ENCODE measurements at places on chromosomes 7 and 10. TPM values are rescaled to one million over a fixed set of nuclear protein-coding genes. Genes with fewer than 3 reads are reported as not detected.

- no peak overlapping the region for H3K4me3 ChIP-seq
- H3K27me3 ChIP-seq = no peaks in the 10 kb centered on the region
- peaks cover 10% of the 10 kb centered on the region for H3K4me1 ChIP-seq
- peaks cover 62% of the 10 kb centered on the region for H3K36me3 ChIP-seq
- DNase-seq = no peak
- no peak overlapping the region for H3K27ac ChIP-seq
These were observed 2.4 kb downstream of the PMPCB start for GRCh38 chr7:103299660-103300059.

DNA sequence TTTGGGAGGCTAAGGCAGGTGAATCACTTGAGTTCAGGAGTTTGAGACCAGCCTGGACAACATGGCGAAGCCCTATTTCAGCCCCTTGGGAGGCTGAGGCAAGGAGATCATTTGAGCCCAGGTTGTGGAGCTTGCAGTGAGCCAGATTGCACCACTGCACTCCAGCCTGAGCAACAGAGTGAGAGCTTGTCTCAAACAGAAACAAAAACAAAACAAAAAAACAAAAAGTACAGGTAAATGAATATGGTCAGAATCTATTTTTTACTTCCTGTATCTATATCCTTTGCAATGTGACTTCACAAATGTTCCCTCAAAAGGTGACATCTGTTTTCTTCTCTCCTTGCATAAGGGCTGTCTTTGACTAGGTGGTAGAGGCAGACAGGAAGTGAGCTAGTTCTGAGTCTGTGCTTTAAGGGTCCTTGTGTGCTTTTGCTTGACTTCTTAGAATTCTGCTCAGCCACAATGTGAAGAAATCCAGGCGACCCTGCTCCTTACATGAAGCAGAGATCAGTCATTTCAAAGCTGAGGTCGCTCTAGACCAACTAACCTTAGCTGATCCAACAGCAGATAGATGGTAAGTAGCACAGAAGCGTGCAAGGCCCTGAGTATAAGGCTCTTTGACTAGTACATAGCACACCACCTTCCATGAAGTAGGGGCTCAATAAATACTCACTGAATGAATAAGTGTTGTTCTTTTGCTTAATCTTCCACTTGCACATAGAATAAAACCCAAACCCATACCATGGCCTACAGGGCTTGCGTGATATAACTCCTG lies 423.2 kb upstream of the PCDH15 start:
- H3K4me3 ChIP-seq = no peak overlapping the region
- no peaks in the 10 kb centered on the region for H3K36me3 ChIP-seq
- DNase-seq = no peak
- H3K27ac ChIP-seq = no peak overlapping the region
- no peaks in the 10 kb centered on the region for H3K4me1 ChIP-seq
- H3K27me3 ChIP-seq = no peaks in the 10 kb centered on the region

GRCh38 chr10:128963211-128964099 lies 503.6 kb upstream of the MGMT start:
- no peak overlapping the region for H3K4me3 ChIP-seq
- DNase-seq = no peak
- no peak overlapping the region for H3K27ac ChIP-seq
- H3K27me3 ChIP-seq = no peaks in the 10 kb centered on the region
- no peaks in the 10 kb centered on the region for H3K4me1 ChIP-seq

GRCh38 chr7:129550693-129551360 lies 48.5 kb downstream of the SMKR1 start:
- no peak overlapping the region for H3K27ac ChIP-seq
- H3K27me3 ChIP-seq = no peaks in the 10 kb centered on the region
- no peak for DNase-seq
- H3K4me3 ChIP-seq = no peak overlapping the region
- H3K36me3 ChIP-seq = no peaks in the 10 kb centered on the region

- no peaks in the 10 kb centered on the region for H3K4me1 ChIP-seq
- no peak overlapping the region for H3K4me3 ChIP-seq
- H3K27ac ChIP-seq = no peak overlapping the region
- no peak for DNase-seq
- H3K27me3 ChIP-seq = no peaks in the 10 kb centered on the region
These were observed 84.9 kb upstream of the LRRN3 start for GRCh38 chr7:111006040-111006439.

DNA sequence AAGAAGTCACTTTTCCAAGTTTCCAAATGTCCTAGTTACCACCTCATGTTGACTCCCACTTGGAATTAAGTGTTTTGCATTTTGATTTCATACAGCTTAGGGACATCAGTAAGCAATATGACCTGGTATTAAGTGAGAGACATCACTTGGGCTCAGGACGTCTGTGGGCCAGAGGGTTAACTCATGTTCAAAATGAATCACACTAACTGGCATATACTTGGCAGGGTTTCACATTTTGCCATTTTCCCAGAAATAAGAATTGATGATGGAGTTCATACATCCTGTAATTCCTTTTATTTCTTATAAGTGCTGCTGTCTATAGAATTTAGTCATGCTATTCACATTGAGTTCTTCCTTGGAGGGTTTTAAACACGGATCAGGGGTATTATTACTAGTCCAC lies 516.5 kb downstream of the PHTF2 start:
- no peaks in the 10 kb centered on the region for H3K4me1 ChIP-seq
- DNase-seq = no peak
- no peaks in the 10 kb centered on the region for H3K27me3 ChIP-seq
- no peak overlapping the region for H3K4me3 ChIP-seq
- no peak overlapping the region for H3K27ac ChIP-seq
- no peaks in the 10 kb centered on the region for H3K36me3 ChIP-seq

- no peak for DNase-seq
- peak overlapping the region; percentile 47 for H3K4me3 ChIP-seq
- no peaks in the 10 kb centered on the region for H3K36me3 ChIP-seq
- H3K4me1 ChIP-seq = no peaks in the 10 kb centered on the region
- no peak overlapping the region for H3K27ac ChIP-seq
These were observed 441 bp upstream of the VENTX start for GRCh38 chr10:133237241-133237587.

GRCh38 chr7:135833642-135834041 lies 85.0 kb upstream of the FAM180A start:
- H3K4me1 ChIP-seq = no peaks in the 10 kb centered on the region
- no peaks in the 10 kb centered on the region for H3K27me3 ChIP-seq
- DNase-seq = no peak
- no peak overlapping the region for H3K4me3 ChIP-seq
- no peaks in the 10 kb centered on the region for H3K36me3 ChIP-seq
- H3K27ac ChIP-seq = no peak overlapping the region

GRCh38 chr7:124101173-124101768 lies 68.4 kb upstream of the TMEM229A start:
- no peak for DNase-seq
- H3K36me3 ChIP-seq = no peaks in the 10 kb centered on the region
- H3K4me3 ChIP-seq = no peak overlapping the region

GRCh38 chr10:42997151-42997848 lies 79.6 kb upstream of the RET start:
- H3K4me1 ChIP-seq = no peaks in the 10 kb centered on the region
- DNase-seq = peak; percentile 23
- no peak overlapping the region for H3K4me3 ChIP-seq
- H3K27ac ChIP-seq = no peak overlapping the region

DNA sequence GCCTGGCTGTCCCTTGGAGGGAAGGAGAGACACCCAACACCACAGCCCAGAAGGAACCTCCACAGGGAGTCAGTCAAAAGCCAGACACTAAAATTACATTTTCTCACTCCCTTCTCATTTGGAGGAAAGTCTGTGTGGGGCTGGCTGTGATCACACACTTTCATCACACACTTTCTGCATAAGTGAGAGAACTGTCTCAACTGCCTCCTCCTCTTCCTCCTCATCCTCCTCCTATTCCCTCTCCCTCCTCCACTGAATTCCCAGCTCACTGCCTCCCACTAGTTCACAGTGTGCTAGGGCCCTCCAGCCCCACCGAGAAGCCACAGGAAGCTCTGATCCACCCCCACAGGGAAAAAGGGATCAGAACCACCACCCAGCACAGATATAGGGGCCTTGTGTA lies 91.6 kb downstream of the KCNMA1 start:
- H3K27ac ChIP-seq = no peak overlapping the region
- no peaks in the 10 kb centered on the region for H3K27me3 ChIP-seq
- no peak overlapping the region for H3K4me3 ChIP-seq
- peaks cover 13% of the 10 kb centered on the region for H3K4me1 ChIP-seq
- no peak for DNase-seq
- no peaks in the 10 kb centered on the region for H3K36me3 ChIP-seq

DNA sequence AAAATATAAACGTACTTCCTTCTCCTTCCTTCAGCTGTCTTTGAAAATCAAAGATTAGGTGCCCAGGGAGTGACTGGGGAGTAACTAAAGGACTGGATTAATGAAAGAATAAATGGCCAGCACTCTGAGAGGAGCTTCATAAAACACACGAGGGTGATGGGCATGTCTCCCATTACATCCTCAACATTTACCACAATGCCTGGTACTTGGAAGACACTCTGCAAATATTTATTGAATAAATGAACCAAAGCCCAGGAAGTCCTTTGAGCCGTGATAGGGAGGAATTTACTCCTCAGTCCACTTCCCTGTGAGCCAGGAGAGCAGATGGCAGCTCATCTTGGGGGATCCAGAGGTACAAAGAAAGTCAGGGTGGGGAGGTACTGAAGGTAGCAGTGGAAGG lies 96.3 kb downstream of the RAB11FIP2 start:
- H3K36me3 ChIP-seq = no peaks in the 10 kb centered on the region
- DNase-seq = no peak
- H3K4me3 ChIP-seq = no peak overlapping the region
- no peak overlapping the region for H3K27ac ChIP-seq
- H3K4me1 ChIP-seq = no peaks in the 10 kb centered on the region
- peaks cover 6% of the 10 kb centered on the region for H3K27me3 ChIP-seq

DNA sequence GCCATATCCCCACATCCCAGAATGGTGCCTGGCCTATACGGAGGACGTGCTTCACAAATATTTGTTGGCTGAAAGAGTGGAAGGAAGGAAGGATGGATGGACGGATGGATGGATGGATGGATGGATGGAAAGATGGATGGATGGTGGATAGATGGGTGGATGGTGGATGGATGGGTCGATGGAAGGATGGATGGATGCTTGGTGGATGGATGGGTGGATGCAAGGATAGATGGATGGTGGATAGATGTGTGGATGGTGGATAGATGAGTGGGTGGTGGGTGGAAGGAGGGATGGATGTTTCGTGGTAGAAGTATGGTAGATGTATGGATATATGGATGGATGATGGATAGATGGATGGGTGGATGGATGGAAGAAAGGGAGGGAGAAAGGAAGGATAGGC lies 10.8 kb downstream of the CHAT start:
- H3K36me3 ChIP-seq = no peaks in the 10 kb centered on the region
- no peak overlapping the region for H3K4me3 ChIP-seq
- no peaks in the 10 kb centered on the region for H3K4me1 ChIP-seq
- no peak overlapping the region for H3K27ac ChIP-seq
- peaks cover 6% of the 10 kb centered on the region for H3K27me3 ChIP-seq

DNA sequence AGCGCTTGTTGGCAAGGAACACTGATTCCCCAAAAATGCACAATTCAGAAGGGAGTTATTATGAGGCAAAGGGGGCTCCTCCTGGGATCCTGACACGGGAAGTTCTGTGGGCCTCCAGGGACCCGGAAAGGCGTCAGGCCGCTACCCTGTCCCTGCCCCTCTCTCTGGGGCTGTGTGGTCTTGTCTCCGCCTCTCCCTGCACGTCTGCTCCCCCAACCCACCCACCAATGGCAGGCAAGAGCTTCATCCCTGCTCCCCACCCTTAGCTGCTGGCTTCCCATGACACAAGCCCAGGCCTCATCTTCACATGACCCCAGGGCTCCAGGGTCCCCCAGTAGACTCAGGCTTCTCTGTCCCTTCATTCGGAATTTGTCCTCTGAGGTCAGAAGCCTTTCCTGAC lies 31.0 kb upstream of the ADRB1 start:
- no peak overlapping the region for H3K27ac ChIP-seq
- H3K4me3 ChIP-seq = no peak overlapping the region
- no peaks in the 10 kb centered on the region for H3K36me3 ChIP-seq
- H3K27me3 ChIP-seq = no peaks in the 10 kb centered on the region

DNA sequence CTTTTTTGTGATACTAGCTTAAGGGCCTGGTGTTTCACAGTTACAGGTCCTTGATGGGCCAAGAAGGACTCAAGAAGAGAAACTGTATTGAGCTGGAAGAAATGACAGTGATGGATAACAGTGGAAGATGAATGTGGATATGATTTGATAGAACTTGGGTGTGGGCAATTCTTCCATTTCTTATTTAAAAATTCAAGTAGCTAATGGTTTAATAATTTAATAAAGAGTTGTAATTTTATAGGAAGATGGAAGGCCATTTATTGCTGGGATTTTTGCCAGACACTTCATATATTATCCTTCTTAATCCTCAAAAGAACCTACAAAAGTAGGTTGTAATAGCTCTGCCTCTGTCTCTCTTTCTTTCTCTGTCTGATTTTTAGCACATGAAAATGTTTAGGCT lies 21.3 kb upstream of the AKR1B1 start:
- H3K4me3 ChIP-seq = no peak overlapping the region
- no peak for DNase-seq
- H3K36me3 ChIP-seq = no peaks in the 10 kb centered on the region
- H3K27ac ChIP-seq = no peak overlapping the region
- H3K27me3 ChIP-seq = no peaks in the 10 kb centered on the region

DNA sequence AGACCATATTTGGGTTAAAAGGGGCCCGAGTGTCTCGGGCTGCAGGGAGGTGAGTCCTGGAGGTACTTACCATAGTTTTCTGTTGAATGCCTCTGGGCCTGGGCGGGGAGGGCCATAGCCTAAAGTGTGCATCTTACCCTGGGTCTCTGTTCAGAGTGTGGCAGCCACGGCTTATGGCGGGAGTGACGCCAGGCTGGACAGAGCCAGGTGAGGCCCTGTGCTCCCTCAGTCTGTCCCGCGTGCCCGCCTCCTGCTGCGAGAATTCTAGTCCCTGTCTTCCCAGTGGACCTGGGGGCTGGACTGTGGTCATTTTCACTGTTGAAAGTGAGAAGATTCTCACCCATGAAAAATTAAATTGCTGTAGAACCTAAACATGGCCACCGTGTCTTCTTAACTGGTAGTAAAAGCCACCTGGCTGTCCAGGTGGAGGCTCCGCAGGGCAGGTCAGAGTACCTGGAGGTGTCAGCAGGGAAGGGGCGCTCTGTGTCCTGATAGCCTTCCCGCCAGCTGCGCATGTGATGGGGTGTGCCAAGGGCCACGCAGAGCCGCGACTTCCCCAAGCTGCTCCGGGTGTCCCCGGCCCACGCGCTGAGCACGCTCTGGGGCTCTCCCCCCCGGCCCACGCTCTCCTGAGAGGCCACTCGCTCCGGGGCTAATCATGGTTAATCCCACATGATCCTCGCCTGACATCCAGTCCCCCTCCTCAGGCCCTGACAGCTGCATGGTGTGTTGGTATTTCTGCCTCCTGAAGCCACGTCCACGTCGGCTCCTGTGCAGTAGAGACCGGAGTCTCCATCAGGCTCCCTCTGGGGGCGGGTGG lies 20.3 kb downstream of the INPP5A start:
- H3K27me3 ChIP-seq = no peaks in the 10 kb centered on the region
- no peak for DNase-seq
- no peak overlapping the region for H3K4me3 ChIP-seq
- no peaks in the 10 kb centered on the region for H3K4me1 ChIP-seq
- H3K36me3 ChIP-seq = no peaks in the 10 kb centered on the region
- no peak overlapping the region for H3K27ac ChIP-seq

Gene AKR1C4
- not detected for total RNA-seq

Gene SLC16A12
- total RNA-seq = 0.98 TPM

Gene TMEM196
- total RNA-seq = not detected

Gene CDK13
- 25.5 TPM for total RNA-seq

Gene HOXA9
- 19.9 TPM for total RNA-seq

Gene HGF
- total RNA-seq = 0.78 TPM

Gene VPS41
- 21.5 TPM for total RNA-seq

Gene HOXA5
- total RNA-seq = 6.6 TPM

Gene FZD8
- total RNA-seq = 5.5 TPM

Gene SPDYE2
- total RNA-seq = not detected

Gene NPSR1
- total RNA-seq = not detected

Measured in psoas muscle (tissue), 8 donors.